ENCODE measurements at places on chromosomes 2 and 18.

GRCh38 chr2:43210125-43210466 is 16.3 kb downstream of the ZFP36L2 start:
- no peak for DNase-seq

DNA sequence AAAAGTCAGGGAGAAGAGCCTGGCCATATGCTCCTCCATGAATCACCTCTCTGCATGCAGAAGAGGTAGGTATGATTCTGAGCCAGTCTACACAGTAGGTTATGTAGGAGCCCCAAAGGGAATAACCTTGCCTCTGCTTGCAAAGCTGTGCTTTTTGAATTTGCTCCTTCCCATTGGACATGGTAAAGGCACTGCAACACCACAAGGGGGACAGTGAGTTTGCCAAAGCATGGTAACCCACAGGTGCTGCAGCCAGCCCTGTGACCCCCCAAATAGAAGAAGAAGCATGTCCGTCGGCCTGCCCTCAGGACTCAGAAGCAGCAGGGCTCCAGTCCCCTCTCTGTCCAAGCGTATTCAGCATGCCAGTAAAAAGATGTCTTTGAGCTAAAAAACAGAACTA is 51.0 kb upstream of the BCL2L11 start:
- no peak for DNase-seq

DNA sequence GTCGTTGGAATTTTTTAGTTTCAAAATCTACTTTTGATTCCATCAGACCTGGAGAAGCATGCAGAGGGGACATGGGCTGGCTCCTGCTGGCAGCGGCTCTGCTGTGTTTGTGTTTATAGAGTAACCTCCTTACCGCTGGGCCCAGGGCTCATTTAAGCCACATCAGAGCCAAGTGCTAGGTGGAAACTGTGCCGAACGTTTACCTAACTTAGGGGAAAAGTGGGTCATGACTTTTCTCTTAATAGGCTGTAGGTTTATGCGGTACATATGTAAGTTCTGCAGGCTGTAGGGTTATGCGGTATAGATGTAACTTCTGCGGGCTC is 17.7 kb downstream of the CNDP2 start:
- DNase-seq, result no peak

DNA sequence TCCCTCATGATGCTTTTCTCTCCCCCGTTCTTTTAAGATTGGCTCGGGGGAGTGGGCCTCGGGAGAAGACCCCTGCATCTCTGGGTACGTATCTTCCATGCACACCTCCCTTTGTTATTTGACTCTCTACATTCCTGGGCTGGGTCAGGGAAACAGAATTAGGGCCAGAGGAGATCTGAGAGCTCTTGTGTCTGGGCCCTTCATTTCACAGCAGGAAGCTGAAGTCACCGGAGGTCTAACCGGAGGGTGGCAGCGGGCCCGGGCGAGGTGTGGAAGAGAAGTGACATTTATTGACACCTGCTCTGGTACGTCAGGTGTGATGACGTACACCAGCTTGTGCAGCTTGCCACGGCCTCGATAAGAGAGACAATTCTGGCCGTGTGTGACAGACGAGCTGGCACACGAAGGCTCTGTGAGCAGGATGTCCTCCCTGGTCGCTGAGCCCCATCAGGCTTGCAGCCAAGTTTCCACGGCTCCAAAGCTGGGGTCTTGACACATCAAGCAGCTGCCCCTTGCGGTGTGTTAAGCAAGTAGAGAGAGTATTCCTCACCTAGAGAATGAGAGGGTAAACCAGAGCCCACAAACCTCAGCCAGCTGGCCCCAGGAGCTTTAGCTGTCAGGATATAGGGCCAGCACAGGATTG is 30.4 kb downstream of the TOGARAM2 start:
- DNase-seq, result no peak

GRCh38 chr2:170177950-170178781 is at the start of gene MYO3B:
TSS of gene MYO3B (plus strand) at chr2:170178147. CDS start at chr2:170178288, 141 bp downstream.
- DNase-seq, result peak; percentile 32

- peak; percentile 90 for DNase-seq
These were observed 39.7 kb upstream of the NEDD4L start for GRCh38 chr18:58004317-58004716.

DNA sequence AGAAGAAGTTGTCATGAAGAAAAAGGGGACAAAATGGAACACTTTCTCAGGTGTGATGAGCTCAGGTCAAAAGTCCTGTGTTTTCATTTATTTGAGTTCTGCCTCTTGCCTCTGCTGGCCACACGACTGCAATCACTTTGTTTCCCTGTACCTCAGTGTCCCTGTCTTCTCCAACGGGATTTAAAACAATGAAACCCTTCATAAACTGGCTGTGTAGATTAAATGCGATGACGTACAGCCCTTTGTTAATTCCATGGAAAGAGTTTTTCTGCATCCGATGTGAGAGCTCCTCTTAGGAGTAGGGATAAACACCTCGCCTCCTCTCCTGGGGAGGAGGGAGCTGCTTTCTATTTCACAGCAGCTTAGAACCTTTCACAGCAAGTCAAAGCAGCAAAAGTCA is 51.5 kb upstream of the CNGA3 start:
- no peak for DNase-seq

DNA sequence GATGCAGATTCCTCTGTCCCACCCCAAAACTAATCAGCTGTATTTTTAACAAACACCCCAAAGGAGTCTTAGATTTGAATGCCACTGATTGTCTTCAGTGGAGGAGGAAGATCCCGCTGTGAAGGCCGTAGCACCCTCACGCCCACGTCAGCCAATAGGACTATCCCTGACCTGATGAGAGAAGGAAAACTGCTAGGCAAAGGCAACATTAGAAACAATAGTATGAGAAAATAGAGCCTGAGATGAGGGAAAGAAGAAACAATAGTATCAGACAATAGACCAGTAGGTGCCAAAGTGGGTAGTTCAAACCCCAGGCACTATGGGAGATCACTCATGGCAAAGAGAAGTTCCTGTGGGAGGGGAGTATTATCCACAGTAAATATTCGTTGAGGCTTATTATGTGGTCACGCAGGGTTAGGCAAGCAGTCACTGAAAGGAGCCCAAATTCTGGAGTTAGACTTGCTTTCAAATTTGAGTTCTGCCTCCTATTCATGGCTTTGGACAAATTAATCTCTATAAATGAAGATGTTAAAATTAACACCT is 2.8 kb downstream of the PCBP1 start:
- DNase-seq, result no peak

DNA sequence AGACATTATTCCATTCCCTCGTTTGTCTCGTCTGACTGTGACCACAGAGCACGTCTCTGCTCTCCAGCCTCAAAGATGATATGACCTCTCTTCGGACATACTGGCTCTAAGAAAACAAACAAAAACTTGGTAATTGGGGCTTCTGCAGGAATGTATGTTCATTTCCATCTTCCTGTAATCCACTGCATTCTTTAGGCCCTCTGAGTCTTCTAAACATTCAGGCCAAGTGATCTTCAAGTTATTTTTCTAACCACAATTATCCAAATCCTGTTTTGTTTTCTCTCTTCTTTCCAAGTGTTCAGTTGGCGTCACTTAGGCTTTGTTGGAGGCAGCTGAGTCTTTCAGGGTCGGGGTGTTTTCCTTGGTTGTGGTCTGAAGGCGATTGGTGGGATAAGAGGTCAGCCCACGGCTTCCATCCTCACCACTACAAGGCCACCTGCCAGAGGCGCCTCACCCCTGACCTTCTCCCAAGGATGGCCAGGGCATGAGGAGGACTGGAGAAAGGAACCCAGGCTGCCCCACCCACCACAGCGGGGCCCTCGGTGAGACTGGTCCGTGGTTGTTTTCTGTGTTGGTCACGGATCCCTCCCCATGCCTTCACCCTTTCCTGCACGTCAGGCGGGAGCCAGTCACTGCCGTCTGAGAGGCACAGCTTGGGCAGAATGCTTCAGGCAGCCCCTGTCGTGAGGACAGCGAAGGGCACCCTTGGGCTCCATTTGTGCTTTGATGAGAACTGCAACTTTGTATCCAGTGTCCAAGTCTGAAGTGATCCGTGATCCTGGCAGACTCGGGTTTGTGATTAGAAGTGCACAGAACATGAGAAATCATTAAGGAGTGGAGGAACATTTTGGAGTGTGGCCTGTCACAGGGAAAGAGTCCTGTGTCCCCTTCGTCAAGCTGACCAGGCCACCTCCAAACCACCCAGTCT is 88.6 kb upstream of the FHL2 start:
- DNase-seq, result peak; percentile 80

- DNase-seq, result no peak
These were observed 879.8 kb downstream of the SOCS6 start for GRCh38 chr18:71168557-71169145.

GRCh38 chr2:217000406-217000805 is 140.5 kb upstream of the TNP1 start:
- no peak for DNase-seq

- no peak for DNase-seq
These were observed 411.0 kb downstream of the DCC start for GRCh38 chr18:52750995-52751394.

- DNase-seq, result no peak
These were observed 118.5 kb upstream of the CDCA7 start for GRCh38 chr2:173235947-173236803.

GRCh38 chr2:40470822-40471813 is 19.2 kb upstream of the SLC8A1 start:
- no peak for DNase-seq

DNA sequence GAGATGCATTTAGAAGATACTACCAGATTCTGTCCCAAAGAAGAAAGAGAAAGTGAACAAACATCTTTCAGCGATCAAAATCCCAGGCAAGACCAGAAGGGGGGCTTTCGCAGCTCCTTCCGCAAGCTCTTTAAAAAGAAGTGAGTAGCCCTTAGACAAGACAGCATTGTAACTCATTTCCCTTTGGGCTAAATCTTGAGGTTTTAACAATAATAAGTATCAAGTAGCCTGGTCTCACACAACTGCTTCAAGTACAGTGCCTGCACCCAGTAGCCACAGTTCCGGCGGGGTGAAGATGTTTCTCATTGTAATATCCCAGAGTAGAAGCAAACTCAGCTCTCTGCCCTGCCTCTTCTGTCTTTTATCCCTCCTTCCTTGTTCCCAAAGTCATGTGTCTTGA is 76.3 kb downstream of the ARHGEF33 start:
- DNase-seq, result no peak

- no peak for DNase-seq
These were observed 99.6 kb upstream of the RIOK3 start for GRCh38 chr18:23353459-23353858.

- no peak for DNase-seq
These were observed 75.9 kb upstream of the PID1 start for GRCh38 chr2:229346816-229347540.

GRCh38 chr2:205461169-205461568 is 221.1 kb upstream of the NRP2 start:
- DNase-seq, result no peak

DNA sequence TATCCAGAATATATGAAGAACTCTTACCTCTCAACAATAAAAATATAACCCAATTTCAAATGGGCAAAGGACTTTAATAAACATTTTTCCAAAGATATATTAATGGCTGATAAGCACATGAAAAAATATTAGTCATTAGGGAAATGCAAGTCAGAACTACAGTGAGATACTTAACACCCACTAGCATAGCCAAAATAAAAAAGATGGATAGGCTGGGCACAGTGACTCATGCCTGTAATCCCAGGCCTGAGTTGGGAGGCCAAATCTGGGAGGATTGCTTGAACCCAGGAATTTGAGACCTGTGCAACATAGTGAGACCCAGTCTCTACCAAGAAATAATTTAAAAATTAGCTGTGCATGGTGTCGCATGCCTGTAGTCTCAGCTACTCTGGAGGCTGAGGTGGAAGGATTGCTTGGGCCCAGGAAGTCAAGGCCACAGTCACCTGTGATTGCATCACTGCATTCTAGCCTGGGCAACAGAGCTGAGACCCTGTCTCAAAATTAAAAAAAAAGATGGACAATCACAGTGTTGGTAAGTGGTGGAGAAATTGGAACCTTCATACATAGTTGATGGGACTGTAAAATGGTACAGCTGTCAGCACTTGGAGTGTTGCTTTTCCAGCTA is 25.1 kb downstream of the MARCHF7 start:
- DNase-seq, result peak; percentile 31

- no peak for DNase-seq
These were observed 29.8 kb downstream of the SLC39A6 start for GRCh38 chr18:36099311-36099710.

DNA sequence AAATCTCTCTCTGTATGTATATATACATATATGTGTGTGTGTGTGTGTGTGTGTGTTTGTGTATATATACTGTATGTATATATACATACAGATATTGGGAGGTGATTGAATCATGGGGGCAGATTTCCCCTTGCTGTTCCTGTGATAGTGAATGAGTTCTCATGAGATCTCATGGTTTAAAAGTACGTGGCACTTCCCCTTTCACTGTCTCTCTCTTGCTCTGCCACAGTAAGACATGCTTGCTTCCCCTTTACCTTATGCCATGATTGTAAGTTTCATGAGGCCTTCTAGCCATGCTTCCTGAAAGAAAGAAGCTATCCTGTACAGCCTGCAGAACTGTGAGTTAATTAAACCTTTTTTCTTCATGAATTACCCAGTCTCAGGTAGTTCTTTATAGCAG is 18.8 kb upstream of the CCDC195 start:
- DNase-seq, result no peak

DNA sequence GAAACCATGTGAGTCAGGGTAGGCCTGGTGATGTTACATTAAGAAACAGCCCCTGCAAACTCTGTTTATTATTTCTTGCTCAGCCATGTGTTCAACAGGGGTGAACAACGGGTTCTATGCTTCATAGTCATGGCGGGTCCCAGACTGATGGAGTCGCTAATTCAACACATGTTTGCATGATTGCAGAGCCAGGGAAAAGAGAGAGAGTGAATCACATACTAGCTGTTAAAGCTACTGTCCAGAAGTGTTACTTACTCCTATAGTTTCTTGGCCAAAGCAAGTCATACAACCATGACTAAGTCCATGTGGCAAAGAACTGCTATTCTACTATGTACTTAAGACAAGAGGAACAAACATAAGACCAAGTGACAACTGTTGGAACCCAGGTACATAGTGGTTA is 241.2 kb upstream of the SKOR2 start:
- DNase-seq, result peak; percentile 72

DNA sequence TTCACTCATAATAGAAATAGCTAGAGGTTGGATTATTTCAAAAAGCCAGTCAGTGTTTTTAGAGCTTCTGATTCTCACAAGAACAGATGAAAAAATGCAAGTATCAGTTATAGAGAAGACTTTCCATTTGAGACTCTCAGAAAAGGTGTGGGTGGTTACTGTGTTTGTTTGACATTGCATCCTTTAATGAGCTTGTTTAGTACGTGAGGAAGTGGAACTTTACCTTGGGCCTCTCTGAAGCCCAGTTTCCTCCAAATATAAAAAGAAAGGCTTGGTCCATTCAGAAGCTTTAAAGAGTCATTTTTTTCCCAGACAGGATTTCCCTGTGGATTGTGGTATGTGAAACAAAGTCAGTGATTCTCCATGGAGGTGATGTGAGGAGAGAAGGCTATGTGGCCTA is 89.9 kb upstream of the RANBP2 start:
- no peak for DNase-seq

All from HCEC 1CT (cell line).